Panc1 (cell line): ENCODE measurements at places on chromosomes 7 and 10. TPM values are rescaled to one million over a fixed set of nuclear protein-coding genes. Genes with fewer than 3 reads are reported as not detected.

DNA sequence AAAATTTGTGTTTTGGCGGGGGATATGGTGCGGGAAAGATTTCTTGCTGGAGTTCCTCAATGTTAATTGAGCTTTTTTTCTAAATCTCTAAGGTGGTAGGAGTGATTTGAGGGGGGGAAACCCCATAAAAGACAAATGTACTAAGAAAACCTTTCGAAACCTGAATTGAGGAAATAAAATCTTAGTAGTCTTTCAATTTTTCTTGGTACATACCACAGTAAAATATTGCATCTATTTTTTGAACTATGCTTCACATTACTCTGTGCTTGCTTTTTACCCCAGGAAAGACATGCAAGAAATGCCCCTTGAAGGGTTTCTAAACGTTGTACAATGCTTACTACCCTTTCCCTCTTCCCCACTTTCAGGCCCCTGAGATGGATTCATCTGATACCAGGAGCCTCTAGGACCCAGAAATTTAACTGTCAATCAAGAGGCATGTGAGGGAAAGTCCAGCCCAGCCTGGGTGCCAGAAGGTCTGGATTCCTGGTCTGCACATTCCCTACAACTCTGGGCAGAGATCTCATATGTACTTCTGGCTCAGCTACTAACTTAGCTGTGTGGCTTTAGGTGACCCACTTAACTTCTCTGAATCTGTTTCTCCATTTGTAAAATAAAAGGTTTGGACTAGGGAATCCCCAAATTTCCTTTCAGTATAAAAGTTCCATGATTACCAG lies 5.8 kb upstream of the PDCD4 start:
- no peaks in the 10 kb centered on the region for H3K36me3 ChIP-seq
- H3K4me1 ChIP-seq = peaks cover 13% of the 10 kb centered on the region
- DNase-seq = no peak
- no peak overlapping the region for H3K4me3 ChIP-seq
- H3K27ac ChIP-seq = no peak overlapping the region

GRCh38 chr7:4085937-4086691 lies 596.0 kb upstream of the FOXK1 start:
- H3K4me1 ChIP-seq = no peaks in the 10 kb centered on the region
- H3K36me3 ChIP-seq = no peaks in the 10 kb centered on the region
- no peak for DNase-seq
- no peak overlapping the region for H3K4me3 ChIP-seq
- H3K27ac ChIP-seq = no peak overlapping the region
- H3K27me3 ChIP-seq = no peaks in the 10 kb centered on the region

DNA sequence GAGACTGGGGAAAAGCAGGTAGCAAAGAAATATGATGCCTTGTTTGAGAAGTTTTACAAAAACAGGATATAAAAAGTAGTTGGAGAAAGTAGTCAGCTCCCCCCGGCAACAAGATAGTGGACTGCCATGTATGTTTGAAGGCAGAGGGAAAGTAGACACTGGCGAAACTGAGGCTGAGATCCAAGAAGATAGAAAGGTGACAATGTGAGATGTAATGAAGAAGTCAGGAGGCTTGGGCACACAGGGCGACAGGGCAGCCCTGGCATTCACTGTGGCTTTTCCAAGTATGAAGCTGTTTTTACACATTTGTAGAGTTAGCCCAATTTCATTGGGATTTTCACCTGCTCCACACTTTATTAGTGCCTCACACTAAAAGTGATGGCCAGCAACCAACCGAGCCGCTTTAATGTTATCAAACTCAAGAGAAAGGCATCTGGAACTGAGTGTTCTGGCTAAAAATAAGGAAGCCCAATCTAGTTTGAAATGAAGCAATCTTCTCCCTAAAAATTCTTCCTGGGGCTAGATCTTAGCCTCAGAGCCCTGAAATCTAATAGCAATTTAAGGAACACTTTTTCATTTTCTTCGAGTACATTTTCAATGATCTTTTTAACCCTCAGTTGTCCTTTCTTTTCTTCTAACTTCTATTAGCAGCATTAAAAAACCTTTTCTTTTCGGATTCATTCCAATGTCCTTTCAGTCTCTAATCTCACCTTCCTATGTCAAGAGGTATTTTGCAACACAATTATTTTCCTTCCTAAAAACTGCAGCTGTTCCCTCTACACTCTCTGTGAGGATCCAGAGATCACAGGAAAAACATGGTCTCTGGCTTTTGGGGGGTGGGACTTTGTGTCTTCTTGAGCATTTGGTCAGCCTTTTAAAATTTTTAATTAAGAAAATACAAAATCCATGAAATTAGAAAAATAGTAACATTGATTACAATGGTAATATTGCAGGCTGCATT lies 108.0 kb downstream of the RNLS start:
- no peaks in the 10 kb centered on the region for H3K27me3 ChIP-seq
- no peaks in the 10 kb centered on the region for H3K36me3 ChIP-seq
- no peak overlapping the region for H3K4me3 ChIP-seq
- no peaks in the 10 kb centered on the region for H3K4me1 ChIP-seq

DNA sequence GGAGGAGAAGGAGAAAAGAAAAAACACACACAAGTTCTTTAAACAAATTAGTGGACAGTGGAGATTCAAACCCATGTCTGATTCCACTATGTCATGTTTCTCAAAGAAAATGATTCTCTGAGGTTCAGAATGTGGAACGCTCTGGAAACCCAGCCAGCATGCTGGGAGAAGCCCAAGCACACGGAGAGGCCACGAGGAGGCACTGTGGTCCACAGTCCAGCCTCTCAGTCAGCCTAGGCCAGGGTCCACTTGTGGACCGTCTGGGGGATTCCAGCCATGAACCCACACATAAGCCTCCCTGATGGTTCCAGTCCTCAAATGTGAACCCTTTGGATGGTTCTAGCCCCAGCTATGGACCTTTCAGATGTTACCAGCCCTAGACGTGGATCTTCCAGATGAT lies 73.4 kb downstream of the CAV1 start:
- H3K4me3 ChIP-seq = no peak overlapping the region
- H3K27ac ChIP-seq = no peak overlapping the region
- no peak for DNase-seq
- H3K4me1 ChIP-seq = peaks cover 3% of the 10 kb centered on the region; the same call in 1 of the 2 replicates
- H3K27me3 ChIP-seq = no peaks in the 10 kb centered on the region

DNA sequence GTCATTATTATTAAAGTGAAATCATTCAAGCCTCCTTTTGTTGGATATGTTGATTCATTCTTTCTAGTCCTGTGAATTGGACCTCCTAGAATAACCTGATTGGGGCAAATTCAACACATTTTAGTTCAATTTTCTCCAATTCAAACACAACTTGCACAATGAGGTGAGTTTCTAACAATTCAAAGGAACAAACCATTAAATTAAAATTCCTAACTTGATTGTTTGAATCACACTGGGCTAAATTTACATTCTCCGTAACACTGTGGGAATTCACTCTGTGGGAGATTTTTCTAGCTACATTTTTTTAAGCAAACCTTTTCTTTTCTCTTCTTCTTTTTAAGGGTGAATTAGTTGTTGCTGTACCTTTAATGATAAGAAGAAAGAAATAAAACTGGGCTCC lies 68.3 kb upstream of the CABCOCO1 start:
- no peaks in the 10 kb centered on the region for H3K27me3 ChIP-seq
- no peaks in the 10 kb centered on the region for H3K36me3 ChIP-seq
- H3K4me1 ChIP-seq = no peaks in the 10 kb centered on the region

DNA sequence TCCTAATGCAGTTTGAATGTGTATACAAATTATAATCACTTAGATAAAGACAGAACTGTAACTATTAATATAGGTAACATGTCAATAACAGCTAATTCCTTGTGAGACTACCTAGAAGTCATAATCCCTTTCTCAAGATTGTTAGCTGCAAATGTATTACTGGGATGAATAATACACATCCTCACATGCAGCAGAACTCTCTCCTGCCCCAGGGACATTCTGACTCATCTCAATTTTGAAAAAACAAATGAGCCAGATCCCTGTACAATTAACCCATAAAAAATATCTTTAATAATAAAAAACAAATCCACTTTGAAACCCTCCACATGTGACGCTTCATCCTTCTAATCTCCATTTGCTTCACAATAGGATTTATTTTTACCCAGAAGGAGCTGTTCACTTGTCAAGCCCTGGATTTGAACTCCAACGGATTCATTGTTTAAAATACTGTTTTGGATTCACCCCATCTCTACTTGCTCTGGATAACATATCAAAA lies 428.4 kb upstream of the TEX47 start:
- no peak overlapping the region for H3K27ac ChIP-seq
- no peaks in the 10 kb centered on the region for H3K27me3 ChIP-seq
- H3K4me3 ChIP-seq = no peak overlapping the region
- DNase-seq = no peak
- H3K36me3 ChIP-seq = no peaks in the 10 kb centered on the region; the same call in 1 of the 2 replicates

DNA sequence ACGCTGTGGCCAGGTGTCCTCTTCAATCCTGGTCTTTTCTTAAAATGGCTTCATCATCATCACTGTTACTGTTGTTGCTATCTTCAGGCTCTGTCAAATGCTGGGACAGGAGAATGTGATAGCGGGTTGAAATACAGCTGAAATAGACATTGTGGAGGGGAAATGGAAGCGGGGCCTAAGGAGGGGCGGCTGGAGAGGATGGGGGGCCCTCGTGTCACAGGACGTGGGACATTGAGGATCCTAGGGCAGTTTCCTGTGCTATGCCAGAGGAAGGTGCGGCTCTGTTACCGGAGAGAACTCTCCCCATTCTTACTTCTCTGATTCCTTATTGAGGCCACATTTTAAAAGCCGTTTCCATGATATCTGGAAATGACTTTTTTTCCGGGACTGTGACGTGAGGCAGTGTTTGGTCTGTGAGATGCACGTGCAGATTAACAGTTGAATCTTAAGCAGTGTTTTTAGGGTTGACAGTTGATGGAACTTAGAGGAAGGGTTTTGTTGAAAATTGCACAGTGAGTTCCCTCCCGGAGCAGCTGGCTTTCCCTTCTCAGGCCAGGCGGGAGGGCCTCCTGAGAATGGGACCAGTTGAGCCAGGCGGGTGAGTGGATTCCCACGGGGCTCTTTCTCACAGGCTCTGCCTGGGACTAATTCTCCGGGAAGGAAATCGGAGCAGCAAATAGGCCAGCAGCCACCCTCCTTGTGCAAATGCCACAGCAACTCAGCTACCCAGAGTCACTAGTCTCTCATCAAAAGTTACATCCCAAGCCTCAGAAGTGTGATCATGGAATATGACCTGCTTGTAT lies 125.2 kb downstream of the TACC2 start:
- H3K27me3 ChIP-seq = no peaks in the 10 kb centered on the region
- H3K27ac ChIP-seq = peak overlapping the region; percentile 90
- H3K4me3 ChIP-seq = peak overlapping the region; percentile 97
- no peak for DNase-seq
- no peaks in the 10 kb centered on the region for H3K36me3 ChIP-seq

GRCh38 chr10:1417574-1417973 lies 319.8 kb downstream of the ADARB2 start:
- no peak overlapping the region for H3K4me3 ChIP-seq
- H3K36me3 ChIP-seq = no peaks in the 10 kb centered on the region
- no peak for DNase-seq
- H3K4me1 ChIP-seq = no peaks in the 10 kb centered on the region
- no peak overlapping the region for H3K27ac ChIP-seq
- H3K27me3 ChIP-seq = no peaks in the 10 kb centered on the region

DNA sequence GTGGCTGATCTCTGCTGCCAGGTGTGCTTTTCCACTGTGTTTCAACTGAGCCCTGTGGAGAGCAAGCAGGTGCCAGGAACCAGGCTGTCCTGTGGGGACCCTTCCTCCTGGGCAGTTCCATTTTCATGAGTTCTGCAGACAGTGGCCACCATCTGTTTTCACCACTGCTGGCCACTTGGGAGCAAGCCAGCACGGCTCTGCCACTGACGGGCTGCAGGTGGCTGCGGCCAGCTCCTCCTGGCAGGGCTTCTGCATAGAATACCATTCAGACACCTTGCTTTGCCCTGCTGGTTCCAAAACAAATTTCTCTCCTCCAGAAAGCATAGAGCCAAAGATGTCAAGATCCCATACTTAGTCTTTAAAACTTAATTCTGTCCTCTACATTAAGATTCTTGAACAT lies 48.3 kb downstream of the LANCL2 start:
- H3K27ac ChIP-seq = no peak overlapping the region
- H3K4me3 ChIP-seq = no peak overlapping the region
- no peaks in the 10 kb centered on the region for H3K4me1 ChIP-seq
- no peaks in the 10 kb centered on the region for H3K36me3 ChIP-seq
- no peak for DNase-seq

DNA sequence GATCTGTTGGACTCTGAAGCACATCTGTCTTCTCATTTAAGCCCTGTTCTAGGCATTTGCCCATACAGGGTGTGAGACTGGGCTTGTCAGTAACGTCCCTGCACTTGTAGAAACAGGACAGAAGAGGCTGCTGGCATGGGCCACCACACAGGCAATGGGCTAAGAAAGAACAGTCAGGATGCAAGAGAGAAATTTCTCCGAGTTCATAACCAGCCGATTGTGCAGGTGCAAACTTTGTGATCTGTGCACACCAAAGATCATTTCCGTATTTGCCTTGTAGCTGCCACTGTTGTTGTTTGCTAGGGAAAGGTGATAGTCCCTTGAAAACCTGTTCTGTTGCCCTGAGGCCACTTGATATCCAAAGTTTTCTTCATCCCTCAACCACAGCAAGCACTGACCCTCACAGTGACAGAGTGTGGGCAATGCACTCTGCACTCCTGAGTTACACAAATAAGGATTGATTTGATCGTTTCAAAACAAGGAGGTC lies 20.3 kb downstream of the KLF6 start:
- H3K4me3 ChIP-seq = peak overlapping the region; percentile 14
- no peaks in the 10 kb centered on the region for H3K27me3 ChIP-seq
- H3K36me3 ChIP-seq = no peaks in the 10 kb centered on the region
- H3K4me1 ChIP-seq = peaks cover 50% of the 10 kb centered on the region
- H3K27ac ChIP-seq = peak overlapping the region; percentile 89
- no peak for DNase-seq

DNA sequence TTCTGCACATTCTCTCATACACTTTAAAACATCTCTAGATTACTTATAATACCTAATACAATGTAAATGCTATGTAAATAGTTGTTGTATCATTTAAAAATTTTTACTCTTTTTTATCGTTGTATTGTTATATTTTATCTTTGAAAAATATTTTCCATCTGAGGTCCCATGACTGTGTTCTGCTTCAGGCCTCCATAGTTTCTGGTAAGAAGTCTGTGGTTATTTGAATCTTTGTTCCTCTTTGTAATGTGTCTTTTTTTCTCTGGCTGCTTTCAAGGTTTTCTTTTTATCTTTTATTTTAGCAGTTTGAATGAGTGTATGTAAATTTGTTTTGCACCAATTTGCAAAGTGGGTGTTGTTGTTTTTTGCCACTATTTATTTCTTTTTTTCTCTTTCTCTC lies 263.1 kb downstream of the RPS24 start:
- no peak for DNase-seq
- H3K4me3 ChIP-seq = no peak overlapping the region
- no peaks in the 10 kb centered on the region for H3K27me3 ChIP-seq
- H3K36me3 ChIP-seq = no peaks in the 10 kb centered on the region

DNA sequence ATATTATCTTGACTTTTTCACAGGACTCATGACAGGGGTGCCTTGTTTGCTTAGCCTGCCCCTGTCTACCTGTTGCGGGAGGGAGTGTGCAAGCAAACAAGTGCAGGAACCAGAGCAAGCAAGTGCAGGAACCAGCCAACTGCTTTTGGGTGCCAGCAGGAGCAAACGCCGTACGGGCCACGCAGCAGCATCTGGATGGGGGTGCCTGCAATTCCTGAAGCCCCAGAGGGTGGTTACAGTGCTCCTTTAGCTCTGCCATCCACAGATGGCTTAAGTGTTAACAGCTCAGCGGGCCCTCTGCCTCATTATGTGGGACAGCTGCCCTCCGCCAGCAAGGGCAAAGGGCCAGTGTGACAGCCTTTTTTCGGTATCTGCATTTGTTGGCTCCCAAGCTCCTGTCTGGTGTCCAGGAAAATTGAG lies 83.5 kb downstream of the MICU1 start:
- H3K27ac ChIP-seq = no peak overlapping the region
- H3K36me3 ChIP-seq = no peaks in the 10 kb centered on the region
- no peaks in the 10 kb centered on the region for H3K27me3 ChIP-seq

Gene ZNF365
- 22.8 TPM for total RNA-seq

Gene UNCX
- total RNA-seq = not detected

Gene ZNF488
- total RNA-seq = 11.8 TPM

Gene SFMBT2
- 1.3 TPM for total RNA-seq

Gene NAT16
- total RNA-seq = 0.15 TPM

Gene GHRHR
- total RNA-seq = not detected
